ENCODE measurements at places on chromosomes 11 and 22. TPM values are rescaled to one million over a fixed set of nuclear protein-coding genes. Genes with fewer than 3 reads are reported as not detected.
A peak's percentile ranks its signal among the peaks of the same experiment; 100 is the strongest.

DNA sequence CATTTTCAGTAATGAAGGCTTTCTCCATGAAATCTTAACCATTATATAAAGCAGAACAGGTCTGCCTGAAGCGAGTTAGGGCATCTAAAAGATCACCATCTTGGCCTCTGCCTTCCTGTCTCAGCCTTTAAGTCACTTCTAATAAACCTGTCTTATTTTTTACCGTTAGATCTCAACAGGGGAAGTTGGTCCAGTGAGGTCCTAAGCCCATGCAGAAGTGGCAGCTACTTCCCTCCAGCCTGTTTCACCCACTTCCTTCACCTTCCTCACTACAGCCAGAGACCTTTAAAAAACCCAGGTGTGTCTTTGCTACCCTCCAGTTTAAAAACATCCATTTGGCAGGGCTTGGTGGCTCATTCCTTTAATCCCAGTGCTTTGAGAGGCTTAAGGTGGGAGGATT is 14.1 kb upstream of the LIPT2 start:
- no peak for DNase-seq

GRCh38 chr11:115496892-115497291 is 7.3 kb downstream of the CADM1 start:
- DNase-seq, result no peak

DNA sequence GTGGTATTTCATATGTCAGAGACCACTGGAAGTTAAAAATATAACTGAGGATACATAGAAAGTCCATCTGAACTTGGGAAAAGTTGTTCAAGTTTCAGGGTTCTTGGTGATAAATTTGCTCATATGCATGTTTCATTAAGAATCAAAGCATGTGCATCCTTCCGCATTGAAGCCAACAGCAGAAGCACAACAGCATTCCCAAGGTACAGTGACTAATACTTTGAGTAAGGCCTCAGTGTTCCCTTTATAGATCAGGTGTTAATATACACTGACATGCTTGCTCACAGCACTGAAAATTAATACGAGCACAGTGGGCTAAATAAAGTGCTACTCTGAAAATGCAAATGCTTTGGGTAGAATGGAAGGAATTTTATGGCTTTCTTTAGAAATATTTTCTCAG is 691.1 kb downstream of the METTL15 start:
- DNase-seq, result no peak

DNA sequence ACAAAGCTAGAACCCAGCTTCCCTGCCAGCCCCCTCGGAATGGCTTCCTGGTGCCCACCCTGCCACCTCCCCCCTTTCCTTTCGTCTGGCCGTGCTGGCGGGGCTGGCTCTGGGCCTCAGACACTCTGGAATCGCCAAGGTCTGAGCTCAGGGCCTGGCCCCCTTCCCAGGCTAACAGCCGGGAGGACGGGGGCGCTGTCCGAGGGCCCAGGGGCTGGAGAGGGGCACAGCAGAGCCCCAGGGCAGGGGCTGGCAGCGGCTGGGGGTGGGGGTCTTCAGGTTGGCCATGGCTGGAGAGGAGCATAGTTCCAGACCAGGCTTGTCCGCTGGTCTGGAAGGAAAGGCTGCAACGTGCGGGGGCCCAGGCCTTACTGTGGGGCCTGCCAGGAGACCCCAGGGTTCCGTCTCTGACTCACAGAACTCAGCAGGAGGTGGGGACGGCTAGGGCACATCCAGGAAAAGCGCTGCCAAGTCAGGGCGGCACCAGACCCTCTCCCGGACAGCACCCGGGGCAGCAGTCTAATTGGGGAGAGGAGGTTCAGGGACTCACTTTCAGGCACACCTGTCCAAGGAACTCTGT is 861 bp upstream of the LTBP3 start:
- DNase-seq, result peak; percentile 33

GRCh38 chr11:73393479-73394415 is 17.5 kb downstream of the RELT start:
- DNase-seq, result peak; percentile 82

GRCh38 chr11:77174559-77174958 is 46.5 kb downstream of the MYO7A start:
- DNase-seq, result no peak

DNA sequence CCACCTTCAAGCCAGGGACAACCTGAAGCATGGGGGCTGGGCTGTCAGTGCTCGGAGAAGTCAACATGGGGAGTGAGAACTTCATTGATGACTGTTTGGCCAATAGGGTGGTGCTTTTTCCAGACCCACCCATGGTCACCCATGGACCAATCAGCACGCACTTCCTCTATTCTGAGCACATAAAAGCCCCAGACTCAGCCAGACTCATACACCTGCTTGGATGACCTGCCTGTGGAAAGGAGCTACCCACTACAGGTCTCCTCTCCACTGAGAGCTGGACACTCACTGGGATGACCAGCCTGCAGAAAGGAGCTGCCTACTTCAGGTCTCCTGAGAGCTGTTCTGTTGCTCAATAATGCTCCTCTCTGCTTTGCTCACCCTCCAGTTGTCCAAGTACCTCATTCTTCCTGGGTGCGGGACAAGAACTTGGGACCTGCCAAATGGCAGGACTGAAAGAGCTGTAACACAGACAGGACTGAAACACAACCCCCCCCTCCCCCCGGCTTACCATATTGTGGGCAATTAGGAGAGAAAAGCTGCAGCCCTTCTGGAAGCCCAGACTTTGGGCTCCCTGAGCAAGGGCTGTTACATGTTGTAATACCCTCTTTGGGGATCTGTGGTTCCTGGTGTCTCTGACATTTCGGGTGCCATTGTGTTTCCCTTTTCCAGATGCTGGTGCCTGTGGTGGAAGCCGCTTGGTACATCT is 44.4 kb upstream of the WNT11 start:
- DNase-seq, result no peak

DNA sequence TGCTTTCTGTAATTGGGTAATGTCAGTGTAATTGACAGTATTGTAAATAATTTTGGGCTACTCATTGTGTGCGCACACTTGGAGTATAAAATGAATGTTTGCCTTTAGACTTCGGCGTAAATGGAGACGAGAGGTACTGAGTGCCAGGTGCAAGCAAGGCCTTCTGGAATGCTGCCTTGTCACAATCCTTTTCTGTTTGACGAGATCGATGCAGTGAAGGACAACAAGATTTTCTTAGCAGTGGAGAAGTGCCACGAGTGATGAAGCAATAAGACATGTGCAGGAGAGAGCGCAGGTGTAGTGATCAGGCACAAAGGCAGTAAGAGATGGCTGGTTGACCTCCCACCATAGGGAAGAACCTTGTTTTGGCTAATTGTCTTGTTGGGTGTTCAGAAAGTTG is 67.5 kb downstream of the DDX10 start:
- DNase-seq, result no peak

DNA sequence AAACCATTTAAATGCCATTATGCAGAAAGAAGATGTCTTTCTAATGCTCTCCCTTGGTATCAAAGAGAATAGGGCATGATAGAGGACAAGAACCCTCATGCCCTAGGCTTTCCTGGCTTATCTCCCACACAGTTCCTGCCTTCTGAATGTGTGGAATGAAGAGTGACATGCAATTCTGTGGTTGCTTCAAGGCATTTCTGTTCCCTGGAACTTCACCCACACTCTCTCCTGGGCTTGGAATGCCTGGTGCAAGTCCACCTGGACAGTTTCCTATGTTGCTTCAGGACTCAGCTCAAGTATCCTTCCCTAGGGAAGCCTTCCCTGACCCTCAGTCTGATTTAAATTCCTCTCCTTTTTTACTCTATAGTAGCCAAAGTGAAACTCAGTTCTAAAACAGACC is 53.8 kb upstream of the DRD2 start:
- DNase-seq, result no peak

GRCh38 chr11:44463751-44464150 is 101.7 kb upstream of the CD82 start:
- DNase-seq, result no peak

- peak; percentile 23 for DNase-seq
Measured at GRCh38 chr11:60625262-60625661, 74.2 kb upstream of the MS4A8 start.

DNA sequence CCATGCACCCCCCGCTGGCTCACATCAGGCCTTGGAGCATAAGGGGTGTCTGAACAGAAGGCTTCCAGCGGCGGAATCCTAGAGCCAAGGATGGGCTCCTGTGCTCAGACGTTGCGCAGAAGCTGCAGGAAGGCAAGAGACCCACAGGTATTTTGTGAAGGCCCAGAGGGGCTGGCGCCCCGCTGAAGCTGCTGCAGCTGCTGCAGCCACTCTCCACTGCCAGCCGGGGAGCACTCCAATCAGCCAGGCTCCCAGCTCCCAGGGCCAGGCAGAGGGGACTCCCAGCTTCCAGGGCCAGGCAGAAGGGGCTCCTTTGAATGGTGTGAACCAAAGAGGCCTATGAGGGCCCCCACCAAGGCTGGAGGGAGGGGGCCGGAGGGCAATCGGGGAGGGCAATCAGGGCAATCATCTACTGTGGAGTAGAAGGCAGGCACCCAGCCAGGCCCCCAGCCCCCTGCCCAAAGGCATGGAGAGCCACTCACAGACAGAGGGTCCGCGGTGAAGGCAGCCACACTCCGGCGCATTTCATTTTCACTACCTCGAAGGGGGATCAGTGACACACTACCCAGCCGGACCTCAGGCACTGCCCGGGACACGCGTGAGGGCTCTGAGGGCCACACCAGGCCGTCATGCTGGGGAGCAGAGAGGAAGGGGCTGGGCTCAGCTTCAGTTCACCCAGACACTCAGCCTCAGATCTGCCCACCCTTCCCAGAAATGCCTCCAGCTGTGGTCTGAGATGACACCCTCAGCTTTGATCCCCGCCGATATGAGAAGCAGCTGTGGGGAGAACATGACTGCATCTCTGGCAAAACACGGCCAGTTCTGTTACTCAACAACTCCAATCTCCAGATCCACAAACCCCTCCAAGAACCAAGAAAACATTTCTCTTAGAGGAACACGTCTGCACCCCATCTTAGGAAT is 11.6 kb upstream of the PDE2A start:
- peak; percentile 19 for DNase-seq

- DNase-seq, result no peak
Measured at GRCh38 chr11:68074584-68075352, 35.9 kb downstream of the TCIRG1 start.

DNA sequence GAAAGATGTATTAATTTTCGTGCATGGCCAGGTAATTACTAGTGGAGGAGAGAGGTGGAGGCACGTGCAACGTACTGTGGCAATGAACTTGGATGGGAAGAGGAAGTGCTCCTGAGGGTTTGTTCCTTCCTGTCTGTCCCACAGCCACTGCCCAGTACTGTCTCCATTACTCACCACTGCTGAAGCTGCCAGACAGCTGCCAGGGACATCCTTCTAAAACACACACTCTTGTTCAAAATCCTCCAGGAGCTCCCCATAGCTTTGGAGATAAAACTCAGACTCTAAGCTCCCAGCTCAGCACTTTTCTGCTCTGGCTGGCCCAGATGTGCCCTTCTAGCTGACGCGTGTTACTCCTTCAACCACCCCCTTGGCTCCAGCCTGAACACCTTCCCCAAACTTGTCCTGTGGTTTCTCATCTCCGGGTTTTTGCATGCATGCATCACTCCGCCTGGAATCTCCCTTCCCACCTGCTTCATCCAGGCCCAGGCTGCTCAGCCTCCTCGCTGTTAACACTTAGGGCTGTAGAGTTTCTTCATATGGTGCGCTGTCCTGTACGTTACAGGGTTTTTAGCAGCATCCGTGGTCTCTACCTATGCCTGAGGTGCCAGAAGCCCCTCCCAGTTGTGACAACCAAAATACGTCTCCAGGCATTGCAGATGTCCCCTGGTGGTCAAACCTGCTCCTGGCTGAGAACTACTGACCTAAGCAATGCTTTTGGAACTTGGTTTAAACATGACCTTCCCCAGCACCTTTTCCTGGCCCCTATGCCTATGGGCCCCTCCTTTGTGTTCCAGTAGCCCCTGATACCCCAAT is 69.5 kb downstream of the C11orf91 start:
- DNase-seq, result no peak

DNA sequence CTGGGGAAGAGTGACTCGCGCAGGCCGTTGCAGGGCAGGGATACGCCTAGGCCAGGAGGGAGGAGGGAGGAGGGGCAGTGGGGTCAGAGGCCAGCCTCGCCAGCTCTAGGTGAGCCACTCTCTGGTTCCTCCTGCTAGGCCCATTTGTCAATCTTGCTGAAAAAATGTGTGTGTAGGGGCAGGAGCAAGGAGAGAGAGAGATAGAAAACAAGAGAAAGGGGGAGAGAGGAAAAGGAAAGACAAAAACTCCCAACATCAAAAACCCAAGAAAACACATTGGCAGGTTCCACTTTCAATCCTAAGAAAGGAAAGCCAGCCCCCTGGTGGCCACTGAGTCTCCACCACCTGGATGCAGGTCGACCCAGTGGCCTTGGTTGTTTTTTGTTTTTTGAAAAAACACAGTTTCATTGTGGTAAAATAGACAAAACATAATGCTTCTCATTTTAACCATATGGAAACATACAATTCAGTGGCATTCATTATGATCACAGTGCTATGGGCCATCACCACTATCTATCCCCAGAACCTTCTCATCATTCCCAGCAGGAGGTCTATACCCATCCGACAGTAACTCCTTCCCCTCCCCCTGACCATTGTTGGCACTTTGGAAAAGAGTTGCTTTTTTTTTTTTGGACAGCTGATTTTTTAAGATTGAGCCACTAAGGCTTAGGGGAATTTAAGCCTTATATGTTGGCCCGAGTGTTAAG is 10.9 kb downstream of the OMP start:
- peak; percentile 38 for DNase-seq

GRCh38 chr22:24159650-24160049 is 21.6 kb upstream of the SUSD2 start:
- DNase-seq, result no peak

DNA sequence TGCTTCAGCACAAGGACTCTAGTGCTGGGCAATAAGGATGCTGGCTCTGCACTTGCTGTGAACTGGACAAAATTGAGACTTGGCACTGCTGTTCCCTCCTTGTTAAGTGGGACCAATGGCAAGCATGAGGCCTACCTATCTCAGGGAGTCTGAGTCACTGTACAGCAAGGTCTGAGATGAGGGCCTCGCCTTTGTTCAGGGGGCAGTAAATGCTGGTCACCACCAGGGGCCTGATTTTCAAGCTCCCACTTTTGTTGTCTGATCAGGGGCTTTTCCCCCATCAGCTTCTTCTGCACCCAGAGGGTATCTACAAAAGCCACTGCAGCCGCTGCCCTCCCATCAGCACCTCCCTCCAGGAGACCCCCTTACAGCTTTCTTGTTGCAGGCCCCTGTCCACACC is 22.8 kb downstream of the DHCR7 start:
- no peak for DNase-seq

Gene ARHGAP8
- 0.21 TPM for polyA plus RNA-seq

Gene DDX25
- not detected for polyA plus RNA-seq

Gene RASD2
- polyA plus RNA-seq, result 0.32 TPM

Gene ACTN3
- polyA plus RNA-seq, result 0.06 TPM

Gene SCGB1A1
- not detected for polyA plus RNA-seq

Gene CCDC87
- 0.19 TPM for polyA plus RNA-seq

Gene HORMAD2
- not detected for polyA plus RNA-seq

Gene MEN1
- 35.7 TPM for polyA plus RNA-seq

Gene MMP12
- polyA plus RNA-seq, result not detected

Gene MRE11
- polyA plus RNA-seq, result 7.6 TPM

Gene C11orf97
- not detected for polyA plus RNA-seq

Gene PACSIN2
- polyA plus RNA-seq, result 92.2 TPM

Gene MPZL2
- polyA plus RNA-seq, result not detected

Gene APOBEC3B
- 35.1 TPM for polyA plus RNA-seq

Gene APOL1
- 0.77 TPM for polyA plus RNA-seq

Gene KCTD14
- polyA plus RNA-seq, result 1.3 TPM

Gene IL18BP
- polyA plus RNA-seq, result 3.2 TPM
